ENCODE measurements at places on chromosomes 2 and 18.
A peak's percentile ranks its signal among the peaks of the same experiment; 100 is the strongest.

DNA sequence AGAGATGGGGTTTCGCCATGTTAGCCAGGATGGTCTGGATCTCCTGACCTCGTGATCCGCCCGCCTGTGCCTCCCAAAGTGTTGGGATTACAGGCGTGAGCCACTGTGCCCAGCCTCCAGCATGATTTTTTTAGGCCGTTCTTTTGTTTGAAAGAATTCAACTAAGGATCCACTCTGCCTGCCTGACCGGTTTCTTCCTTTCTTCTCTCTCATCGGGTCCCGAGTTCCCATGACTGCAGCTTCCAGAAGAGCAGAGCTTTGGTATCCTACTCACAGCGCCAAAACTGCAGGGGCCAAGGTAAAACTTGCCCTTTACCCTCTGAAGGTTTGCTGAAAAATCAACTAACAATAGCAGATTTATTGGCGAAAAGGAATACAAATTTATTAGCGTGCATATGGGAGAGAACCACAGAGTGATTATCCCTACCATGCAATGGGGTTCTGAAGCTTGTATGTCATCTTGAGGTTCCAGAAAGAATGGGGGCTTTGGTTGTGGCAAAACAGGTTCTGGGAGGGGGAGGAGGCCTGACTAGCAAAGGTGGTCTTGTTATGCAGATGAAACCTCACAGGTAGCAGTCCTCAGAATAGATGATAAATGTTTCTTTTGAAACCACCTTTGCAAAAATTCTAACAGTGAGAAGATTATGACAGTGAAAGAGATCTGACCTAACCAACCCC lies 87.0 kb upstream of the MSH6 start:
- DNase-seq, result no peak

GRCh38 chr2:118061135-118061955 lies 26.9 kb upstream of the INSIG2 start:
- no peak for DNase-seq

DNA sequence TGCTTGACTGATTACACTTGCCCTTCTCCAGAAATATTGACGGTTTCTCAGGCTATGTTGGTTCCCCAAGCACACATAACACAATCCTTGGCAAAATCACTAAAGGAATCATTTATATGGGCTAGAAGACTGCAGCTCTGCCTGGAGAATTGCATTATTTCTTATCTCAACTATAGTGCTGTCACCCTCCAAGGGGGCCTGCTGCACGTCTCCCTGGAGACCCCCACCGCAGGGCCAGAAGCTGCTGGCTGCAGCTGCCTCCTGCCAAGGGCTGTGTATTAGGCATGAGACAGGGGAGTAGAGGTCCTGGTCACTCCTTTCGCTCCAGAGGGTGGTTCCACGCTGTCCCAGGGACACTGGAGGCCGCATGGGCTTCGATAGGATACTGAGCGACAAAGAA lies 76.6 kb downstream of the LRRC30 start:
- no peak for DNase-seq

DNA sequence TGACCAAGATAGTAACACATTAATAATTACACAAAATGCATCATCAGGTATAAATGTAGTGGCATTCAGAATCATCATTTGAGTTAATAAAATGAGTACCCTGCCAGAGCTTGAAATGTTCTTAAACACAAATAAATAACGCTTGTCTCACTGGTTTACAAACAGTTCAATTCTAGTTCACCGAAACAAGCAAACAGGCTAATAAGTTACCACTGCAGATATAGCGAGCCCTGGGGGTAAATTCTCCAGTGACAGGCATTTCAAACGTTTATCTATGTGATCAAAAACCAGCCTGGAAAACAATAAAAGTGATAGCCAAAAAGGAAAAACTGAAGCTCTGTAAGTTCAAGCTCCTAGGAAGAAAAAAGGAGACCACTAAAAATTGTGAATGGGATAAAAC lies 152.6 kb downstream of the THADA start:
- no peak for DNase-seq

GRCh38 chr18:77359561-77360314 lies 110.1 kb downstream of the GALR1 start:
- DNase-seq, result no peak

DNA sequence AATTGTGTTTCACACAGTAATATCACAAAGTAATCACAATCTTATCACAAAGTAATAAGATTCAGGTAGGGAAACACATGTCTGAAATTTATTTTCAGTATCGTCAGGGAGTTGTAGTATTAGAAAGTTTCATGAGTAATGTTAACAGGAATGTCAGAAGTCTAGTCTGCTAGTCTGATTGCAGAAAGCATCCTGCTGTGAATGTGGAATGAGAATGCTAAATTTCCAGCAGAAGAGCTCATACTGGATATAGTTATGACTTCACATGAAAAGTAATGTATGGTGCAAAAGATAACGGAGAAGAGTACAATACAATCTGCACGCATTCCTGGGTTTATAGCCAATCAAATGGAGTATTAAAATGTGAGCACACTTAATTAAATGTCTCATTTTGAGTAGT lies 494.7 kb upstream of the SETBP1 start:
- no peak for DNase-seq

DNA sequence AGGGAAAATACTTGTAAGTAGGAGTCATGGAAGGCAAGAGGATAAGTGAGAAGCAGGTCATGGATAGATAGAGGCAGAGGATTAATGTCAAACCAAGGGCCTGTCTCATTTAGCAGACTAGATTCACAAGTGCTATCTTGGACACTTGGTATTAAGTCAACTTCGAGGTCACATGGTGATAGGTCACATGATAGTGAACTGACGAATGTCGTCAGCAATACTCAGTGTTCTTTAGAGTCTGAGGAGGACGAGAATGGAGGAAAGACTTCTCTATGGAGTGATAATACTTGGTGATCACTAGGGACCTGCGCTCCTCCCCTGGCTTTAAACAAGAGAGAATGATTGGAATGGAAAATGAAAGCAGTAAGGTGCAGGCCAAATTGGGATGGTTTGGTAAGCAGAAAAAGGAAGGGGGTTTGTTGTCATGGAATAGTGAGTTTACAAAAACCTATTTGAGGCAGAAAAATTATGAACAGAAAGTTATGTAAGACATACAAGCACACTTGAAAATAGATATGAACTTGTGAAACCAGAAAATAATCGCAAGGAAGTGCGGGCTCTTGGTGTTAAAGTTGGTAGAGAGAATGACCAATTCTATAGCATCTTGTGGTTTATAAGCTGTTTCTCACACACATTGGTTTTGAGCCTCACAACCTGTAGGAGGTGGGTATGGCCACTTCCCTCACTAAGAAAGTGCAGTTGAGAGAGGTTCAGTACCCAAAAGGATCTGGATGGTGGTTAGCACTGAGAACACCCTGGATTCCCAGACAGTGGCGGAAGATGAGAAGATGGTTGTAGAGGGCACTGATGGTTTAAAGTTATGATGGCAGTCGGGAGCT lies 141.5 kb downstream of the WDSUB1 start:
- DNase-seq, result no peak

DNA sequence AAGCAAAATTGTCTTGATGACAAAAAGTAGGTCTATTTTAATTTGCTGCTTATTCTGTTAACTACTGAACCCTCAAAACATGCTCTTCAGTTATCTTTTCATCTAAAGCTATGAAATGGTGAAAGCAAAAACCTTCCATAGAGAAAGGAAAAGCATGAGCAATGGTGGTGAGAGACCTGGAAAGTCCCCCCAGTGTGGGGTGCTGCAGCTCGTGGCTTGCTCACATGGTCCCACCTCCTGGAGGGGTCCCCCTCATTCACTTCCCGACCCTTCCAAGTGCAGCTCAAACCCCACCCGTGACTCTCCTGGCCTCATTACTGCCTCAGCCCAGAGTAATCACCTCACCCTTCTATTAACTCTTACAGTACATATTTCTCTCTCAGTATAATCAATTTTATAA lies 301.8 kb upstream of the HNRNPA3 start:
- DNase-seq, result no peak

DNA sequence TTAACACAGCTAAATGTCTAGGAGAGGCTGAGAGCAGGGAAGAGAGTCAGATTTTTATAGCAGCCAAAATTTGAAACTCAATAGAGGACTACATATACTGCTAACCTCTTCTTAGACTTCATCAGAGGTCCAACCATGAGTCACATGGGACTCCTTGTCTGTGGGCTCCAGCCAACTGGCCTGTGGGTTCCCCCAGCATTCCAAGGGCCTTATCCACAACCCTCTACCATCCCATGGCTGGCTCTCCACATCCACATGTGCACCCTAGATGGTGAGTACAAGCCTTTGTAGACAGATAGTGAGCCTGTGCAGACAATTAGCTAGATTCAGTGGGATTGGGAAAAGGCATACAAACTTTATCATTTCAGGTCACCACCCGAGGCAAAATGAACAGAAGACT lies 901.9 kb upstream of the ZEB2 start:
- no peak for DNase-seq

DNA sequence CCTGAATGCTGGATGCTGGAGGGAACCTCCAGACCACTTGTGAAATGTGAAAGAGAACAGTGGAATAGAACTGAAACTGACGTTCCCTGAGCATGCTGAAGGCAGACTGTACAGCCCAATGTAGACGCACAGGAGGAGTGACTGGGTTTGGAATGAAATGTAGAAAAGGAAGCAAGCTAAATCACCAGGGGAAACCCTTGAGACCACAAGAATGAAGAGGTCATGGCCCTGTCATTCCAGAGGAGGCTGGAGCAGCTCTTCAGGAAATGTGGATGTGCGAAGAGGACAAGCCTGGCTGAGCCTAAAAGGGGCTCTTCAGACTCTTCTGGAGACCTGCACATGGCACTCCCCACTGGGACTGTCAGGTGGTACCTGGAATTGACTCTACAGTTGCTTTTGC lies 118.5 kb upstream of the ALPP start:
- peak; percentile 78 for DNase-seq

GRCh38 chr2:228628682-228629081 lies 447.2 kb upstream of the SPHKAP start:
- no peak for DNase-seq

All from amniotic stem cell (primary cell).